ENCODE measurements at places on chromosomes 3 and 15.

DNA sequence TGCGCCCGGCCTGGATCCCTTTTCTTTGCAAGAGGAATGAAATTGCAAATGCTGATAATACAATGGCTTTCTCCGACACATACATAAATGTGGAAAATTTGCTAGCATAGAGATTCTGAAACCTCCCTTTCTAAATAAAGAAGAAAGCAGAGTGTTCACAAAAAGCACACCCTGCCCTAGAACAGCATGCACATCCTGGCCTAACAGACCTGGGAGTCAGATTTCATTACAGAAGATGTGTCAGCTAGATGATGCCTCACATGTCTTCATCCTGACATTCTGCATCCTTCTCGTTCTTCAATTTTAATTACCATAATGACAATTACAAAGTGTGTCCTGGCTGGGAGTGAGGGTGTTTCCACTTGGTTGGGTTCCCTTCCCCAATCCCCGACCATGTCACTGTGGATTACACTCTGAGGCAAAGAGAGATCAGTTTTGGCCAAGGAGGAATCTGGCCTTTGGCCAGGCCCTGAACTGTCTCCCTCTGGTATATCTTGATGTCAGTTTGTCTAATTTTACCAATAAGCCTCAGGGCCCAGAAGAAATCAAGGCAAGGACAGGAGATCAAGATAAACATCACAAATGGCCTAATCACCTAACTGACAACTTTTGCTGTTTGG, 104.9 kb upstream of the SPATA12 start:
- DNase-seq, result no peak

GRCh38 chr15:99826157-99826780, 93.0 kb upstream of the LYSMD4 start:
- no peak for DNase-seq

GRCh38 chr15:68730976-68731897, 89.5 kb downstream of the ANP32A start:
- DNase-seq, result no peak

GRCh38 chr3:131329774-131330173, 51.8 kb upstream of the NUDT16 start:
- DNase-seq, result no peak

DNA sequence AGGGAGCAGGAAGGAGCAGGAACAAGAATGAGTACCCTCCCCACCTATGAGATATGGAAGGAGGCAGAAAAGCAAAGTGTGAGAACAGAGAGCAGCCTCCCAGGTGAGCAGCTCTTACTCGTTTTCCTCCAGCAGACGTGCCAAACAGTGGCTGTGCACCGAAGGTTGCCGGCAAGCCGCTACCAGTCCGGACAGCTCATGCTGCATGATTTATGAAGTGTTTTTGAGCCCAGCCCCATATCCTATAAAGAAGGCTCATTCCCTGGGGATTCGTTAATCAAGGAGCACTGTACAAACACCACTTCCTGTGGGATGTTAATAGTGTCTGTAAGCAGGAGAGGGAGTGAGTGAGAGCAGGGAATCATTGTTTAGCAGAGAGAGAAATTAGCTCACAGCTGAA, 118.3 kb upstream of the FOXB1 start:
- no peak for DNase-seq

DNA sequence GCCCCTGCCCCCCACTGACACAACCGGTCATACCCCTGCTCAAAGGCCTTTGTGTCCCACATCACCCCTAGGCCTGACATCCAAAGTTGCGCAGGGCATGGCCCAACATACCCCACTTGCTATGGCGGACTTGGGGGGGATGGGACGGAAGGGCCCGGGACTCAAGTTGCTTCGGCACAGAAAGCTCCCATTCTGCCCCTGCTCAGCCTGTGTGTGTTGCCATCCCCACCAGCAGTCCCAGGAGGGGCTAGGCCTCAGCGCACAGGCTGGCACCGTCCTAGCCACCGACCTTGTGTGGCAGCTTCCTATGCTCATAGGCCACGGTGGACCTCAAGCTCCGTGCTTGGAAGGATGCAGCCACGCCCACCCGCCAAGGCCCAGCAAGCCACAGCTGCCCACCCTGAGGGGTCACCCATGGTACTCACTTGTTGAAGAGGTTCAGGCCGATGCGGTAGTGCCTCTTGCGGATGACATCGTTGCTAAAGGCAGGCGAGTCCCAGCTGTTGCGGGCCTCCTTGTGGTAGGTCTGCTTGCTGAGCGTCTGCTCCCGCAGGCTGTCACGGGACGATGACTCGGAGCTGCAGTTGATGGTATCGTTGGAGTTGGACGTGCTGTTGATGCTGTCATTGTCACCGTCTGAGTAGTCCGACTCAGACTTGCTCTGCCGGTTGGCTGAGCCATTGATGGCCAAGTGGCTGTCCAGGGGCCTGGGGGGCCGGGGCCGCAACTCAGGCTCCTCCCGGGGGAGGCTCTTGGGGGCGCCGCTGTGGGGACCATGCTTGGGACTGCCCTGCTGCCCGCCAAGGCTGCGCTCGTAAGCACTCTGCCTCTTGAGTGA, 93.9 kb upstream of the RPL32 start:
- no peak for DNase-seq

GRCh38 chr3:132550579-132551305, 46.3 kb upstream of the ACKR4 start:
- no peak for DNase-seq

DNA sequence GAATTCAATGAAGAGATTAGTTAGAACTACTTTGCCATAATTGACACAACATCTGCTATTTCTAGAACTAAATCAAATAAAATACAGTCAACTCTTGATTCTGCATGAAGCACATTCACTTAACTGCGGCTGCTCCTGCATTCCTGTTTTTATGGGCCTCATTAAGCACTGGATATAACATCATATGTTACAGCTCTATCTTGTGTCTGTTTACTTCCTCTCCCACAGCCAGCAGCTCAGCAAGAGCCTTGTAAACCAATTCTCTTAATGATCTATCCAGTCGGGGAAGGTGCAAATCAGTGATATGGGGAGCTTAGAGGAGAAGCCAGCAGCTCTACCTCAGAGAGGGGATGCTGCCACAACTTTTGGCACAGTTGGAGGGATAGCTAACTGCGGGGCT, 329.2 kb downstream of the ARRDC4 start:
- DNase-seq, result no peak

DNA sequence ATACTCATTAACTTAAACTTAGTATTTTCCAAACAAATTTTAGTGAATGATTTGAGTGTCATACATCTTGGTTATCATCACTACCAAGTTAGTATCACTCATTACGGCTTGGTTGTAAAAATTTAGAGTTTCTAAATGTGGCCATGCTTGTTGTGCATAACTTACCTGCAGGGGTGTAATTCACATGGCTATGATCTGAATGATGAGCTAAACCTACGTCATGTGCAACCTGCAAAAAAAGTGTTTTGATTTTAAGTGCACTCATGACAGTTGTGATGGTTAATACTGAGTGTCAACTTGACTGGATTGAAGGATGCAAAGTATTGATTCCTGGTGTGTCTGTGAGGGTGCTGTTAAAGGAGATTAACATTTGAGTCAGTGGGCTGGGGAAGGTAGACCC, 17.6 kb upstream of the CLDN16 start:
- DNase-seq, result no peak

DNA sequence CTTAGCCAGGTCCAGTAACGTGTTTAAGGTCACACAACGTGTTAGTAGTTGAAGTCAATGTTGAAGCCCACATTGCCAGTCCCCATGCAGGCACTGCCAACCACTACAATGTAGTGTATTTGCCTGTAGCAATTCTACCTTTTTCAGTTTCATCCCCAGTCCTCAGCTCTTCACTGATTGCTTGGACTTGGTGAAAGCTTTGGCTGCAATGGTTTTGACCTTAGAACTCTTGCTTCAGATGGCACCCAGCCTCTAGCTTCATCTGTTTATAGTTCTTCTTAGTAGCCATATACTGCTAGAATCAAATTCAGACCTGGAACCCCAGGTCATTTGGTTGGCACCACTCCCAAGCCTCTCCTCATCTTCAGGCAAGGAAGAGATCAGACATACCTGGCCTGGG, 345.4 kb upstream of the SEMA6D start:
- no peak for DNase-seq

DNA sequence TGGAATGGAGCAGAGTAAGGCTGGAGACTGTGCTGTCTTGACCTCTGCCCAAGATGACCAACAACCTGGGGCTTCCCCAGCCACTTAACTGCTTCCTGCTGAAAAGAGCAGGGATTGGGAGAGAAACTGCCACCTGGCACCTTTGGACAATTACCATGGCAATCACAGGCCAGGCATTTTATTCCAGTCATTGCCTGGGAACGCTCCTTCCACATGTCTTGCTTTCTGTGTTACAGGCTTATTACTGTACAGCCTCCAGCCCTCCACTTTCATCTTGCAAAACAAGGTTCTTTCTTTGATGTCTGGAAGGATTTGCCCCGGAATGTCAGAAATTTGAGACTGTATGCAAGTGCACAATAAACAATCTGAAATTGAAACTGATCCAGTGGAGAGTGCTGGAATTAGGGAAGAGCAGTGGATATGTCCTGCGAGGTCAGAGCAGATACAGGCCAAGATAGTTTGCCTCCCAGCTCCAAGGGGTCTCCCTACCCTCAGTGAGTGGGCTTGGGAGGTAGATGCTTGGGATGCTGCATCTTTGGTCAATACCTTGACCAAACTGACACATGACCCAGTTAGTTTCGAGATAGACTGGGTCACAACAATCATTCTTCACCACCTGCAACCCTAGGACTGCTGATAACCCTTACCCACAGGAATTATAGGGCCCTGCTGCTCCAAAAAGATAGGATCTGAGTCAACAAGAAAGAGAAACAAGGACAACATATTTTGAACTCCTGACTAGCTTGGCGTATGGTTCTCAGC, 2.7 kb downstream of the PPP1R14D start:
- DNase-seq, result no peak

- DNase-seq, result no peak
Observed at GRCh38 chr3:153055217-153055616, 106.8 kb upstream of the RAP2B start.

GRCh38 chr3:10753964-10754363, 62.1 kb upstream of the SLC6A11 start:
- DNase-seq, result no peak

DNA sequence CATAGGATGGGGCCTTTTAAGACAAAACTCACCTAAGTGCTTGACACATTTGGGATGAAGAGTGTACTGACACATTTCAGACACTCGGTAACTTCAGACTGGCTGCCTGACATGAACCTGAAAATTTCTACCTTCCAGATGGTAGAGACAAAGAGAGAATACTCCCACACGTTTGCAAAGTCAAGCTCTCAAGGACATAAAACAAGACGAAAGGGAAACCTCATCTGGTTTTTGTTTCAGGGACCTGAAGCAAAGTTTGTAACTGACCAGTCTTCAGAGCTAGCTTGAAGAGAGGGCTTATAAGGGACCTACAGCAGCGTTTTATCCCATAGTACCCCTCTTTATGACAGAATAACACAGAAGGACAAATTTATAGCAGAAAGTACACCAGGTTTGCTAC, 41.9 kb downstream of the ZNF621 start:
- no peak for DNase-seq

GRCh38 chr3:169403855-169404519, 259.5 kb downstream of the MECOM start:
- no peak for DNase-seq

GRCh38 chr3:10189557-10190354, 25.0 kb downstream of the IRAK2 start:
- no peak for DNase-seq

DNA sequence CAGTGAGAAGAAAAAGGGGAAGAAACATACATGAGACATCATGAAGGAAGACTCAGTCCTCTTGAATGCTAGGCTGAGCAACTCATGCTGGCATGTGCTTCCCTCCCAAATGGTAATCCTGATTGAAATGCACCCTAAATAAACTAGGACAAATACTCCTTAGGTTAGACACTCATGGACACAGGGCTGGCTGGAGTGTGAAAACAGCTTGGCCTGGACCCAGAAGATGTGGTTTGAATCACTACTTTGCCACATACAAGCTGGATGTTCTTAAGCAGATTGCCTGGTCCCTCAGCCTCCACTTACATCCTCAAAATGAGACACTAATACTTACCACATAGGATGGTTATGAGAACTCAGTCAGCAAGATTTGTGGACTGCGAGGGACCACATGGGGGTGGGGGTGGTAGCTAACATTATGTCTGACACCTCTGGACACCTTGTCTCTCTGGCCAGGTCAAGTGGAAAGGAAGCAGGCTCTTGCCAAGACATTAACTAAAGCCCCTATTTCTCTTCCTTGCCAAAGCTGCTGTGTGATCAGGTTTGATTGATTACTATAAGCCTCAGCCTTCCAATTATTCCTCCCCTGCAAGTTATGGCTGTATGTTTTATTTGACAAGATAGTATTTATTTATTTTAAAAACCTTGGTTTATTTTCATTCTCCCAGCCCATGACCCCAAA, 138.9 kb upstream of the SLC7A14 start:
- DNase-seq, result no peak

- DNase-seq, result no peak
Observed at GRCh38 chr3:100775669-100776068, 66.4 kb downstream of the TFG start.

GRCh38 chr15:86411916-86412315, 332.2 kb downstream of the AGBL1 start:
- no peak for DNase-seq

GRCh38 chr3:79604681-79605080, 163.1 kb downstream of the ROBO1 start:
- DNase-seq, result no peak

GRCh38 chr15:72962054-72962702, 90.1 kb upstream of the NEO1 start:
- no peak for DNase-seq

- DNase-seq, result no peak
Observed at GRCh38 chr15:82792068-82792467, 13.8 kb downstream of the FSD2 start.

- no peak for DNase-seq
Observed at GRCh38 chr3:22908989-22909507, 294.1 kb upstream of the UBE2E2 start.

DNA sequence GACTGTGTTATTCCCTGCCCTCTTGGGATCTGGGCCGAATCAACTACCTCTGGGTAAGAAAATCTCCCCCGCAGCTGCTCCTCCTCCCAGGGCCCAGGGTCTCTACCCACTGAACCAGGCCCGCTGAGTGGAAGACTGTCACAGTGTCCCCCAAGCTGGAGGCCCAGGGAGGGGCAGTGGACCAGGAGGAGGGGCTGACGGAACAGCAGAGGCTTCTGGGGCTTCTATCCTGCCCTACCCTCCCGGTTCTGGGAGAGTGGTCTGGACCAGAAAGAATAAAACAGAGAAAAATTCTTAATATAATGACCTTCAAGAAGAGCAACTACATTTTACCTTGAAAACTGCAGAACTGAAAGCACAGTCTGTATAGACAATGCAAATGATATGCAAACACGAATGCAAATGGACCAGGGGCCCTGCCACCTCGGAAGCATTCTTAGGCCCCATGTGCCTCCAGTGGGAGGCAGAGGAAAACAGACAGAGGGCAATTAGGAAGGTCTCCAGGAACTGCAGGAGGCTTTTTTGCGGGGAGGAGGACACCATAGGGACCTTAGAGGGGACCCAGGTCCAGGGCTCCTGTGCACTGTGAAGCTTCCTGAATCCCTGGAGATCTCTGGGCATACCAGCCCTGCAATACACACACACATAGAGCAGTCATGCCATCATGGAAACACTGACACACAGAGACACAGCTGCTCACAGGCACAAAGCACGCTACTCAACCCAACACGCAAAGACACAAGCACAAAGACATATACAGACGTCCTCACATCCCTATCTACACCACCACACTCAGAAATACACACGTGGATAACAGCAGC, 12.3 kb downstream of the MEGF11 start:
- DNase-seq, result no peak

- no peak for DNase-seq
Observed at GRCh38 chr15:78063970-78064385, 13.5 kb downstream of the TBC1D2B start.

Measured in activated T-cell treated with anti-CD3 and anti-CD28 coated beads, Interleukin-2, amount 50 U/mL, for 4 hours (primary cell).